ENCODE measurements at places on chromosomes 6 and 20.

DNA sequence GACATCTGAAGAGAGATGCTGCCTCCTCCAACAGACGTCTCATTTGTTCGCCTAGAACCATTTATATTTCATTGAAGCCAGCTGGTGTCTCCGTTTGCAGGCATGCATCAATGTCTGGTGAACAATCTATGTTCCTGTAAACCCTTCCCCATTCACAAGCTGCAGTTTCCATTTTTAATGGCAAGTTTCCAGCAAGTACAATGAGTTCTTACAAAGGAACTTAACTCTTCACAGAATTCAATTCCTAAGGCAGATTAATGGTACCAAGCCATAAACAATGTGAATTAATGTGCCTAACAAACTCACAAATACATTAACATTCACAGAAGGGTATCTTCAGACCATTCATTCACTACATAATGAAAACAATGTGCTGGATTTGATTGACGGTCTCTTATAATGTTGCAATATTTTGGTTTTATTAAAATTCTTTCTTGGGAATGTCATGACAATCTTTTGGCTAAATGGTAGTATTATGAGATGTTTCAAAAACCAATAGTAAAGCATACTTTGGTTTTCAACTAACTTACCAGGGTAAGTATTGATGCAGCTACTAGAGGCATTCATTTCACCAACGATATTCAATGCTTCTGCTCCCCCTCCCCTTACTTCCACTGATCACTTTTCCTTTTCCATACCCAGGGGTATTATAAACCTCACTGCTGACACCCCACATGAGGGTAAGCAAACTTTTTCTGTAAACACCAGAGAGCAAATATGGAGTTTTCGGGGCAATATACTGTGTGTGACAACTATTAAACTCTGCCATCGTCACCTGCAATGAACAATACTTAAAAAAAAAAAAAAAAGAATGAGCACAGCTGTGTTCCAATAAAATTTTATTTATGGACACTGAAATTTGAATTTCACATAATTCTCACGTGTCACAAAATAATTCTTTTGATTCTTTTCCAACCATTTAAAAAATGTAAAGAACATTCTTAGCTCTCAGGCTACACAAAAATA is 4.2 kb downstream of the AKIRIN2 start:
- DNase-seq = no peak

DNA sequence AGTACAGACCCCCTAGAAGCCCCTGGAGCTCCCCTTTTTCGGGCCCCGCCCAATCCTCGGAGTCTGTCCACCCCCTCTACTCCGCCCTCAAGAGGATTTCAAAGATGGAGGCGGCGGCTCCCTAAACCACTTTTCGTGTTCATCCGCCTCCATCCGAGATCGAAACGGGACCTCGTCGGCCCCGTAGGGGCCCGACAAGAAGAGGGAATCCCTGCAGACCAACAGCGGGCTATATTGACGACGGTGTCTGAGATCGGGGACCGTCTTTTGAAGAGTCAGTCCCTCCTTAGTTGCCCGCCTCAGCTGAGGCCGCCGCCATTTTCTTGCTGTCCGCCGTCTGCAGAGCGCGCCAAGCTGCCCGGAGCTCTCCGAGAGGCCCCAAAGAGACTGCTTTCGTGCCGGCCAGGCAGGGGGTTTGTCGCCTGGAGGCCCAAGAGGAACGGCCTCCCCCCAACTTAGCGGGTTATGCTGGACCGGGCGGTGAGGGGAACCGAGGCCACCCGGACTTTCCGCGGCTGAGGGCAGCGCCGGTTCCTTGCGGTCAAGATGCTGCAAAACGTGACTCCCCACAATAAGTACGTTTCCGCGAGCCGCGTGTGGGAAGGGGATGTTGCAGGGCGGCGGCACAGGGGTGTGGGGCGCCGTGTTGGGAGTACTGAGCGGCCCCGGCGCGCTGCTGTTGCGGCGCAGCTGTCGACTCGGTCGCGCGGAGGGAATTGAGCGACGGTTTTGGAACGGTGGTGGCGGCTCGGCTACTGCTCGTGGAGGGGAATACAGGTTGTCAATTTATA is 4.2 kb downstream of the BRD2 start:
- DNase-seq = peak; percentile 44

DNA sequence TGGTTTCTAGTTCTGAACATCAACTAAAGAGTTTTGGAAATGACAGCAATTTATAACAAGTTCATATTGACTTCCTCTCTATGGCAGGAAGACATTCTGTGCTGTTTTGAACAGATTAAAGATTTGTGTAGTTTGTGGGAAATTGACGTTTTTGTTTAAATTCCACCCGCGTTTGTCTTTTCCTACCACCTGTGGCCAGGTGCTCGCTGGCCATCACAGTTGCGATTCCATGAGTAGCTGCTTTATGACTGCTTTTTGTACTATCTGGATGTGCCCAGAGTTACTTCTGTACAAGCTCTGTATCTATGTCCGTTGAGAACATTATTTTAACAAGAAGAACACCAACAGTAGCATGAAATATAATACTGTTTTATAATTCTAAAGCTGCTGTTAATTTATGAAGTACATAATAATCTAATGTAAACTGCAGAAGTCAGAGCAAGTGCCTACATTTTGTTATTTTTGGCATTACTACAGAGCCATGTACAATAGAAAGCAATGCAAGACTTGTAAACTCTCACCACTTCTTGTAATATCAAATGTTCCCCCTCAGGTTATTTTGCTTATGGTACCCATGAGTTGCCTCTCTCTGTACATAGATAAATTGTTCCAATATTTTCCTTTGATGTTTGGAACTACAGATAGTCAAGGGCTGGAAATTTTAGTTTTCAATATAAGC is 33.5 kb downstream of the ZBTB2 start:
- DNase-seq = no peak

GRCh38 chr20:1868856-1869255 is 26.4 kb upstream of the SIRPA start:
- no peak for DNase-seq

DNA sequence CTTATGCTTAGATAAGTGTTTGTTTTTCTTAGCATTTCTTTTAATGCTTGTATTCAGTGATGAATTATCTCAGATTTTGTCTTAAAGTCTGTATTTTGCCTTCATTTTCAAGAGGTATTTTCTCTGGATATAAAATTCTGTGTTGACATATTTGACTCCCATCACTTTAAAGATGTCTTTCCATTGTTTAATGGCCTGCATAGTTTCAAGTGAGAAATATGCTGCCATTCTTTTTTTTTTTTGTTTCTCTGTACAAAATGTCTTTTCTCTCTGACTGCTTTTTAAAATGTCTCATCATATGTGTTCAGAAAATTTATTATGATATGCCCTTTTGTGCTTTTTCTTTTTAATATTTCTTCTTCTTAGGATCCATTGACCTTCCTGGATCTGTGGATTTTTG is 578.0 kb upstream of the NOX3 start:
- no peak for DNase-seq

- DNase-seq = no peak
These were observed 30.0 kb downstream of the DZANK1 start for GRCh38 chr20:18436847-18437246.

DNA sequence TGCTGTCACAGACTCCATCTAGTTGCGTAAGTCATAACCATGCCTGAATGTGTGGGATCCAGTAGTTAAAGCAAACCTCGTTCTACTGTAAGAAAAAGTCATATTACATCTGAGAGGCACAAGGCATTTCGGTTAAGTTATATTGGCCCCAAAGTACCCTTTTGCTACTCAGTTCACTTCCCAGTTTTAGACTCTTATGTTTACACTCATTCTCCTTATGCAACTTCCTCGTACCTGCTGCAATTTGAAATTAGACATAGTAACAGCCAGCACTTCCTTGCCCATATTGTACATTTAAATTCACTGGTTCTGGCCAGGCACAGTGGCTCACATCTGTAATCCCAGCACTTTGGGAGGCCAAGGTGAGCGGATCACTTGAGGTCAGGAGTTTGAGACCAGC is 37.0 kb downstream of the PEX7 start:
- DNase-seq = no peak

- no peak for DNase-seq
These were observed 610.5 kb downstream of the HTR1B start for GRCh38 chr6:76852776-76853175.

GRCh38 chr20:56636716-56637115 is 7.6 kb downstream of the TFAP2C start:
- no peak for DNase-seq

GRCh38 chr6:90086517-90086916 is 192.2 kb downstream of the GJA10 start:
- no peak for DNase-seq

- DNase-seq = no peak
These were observed 649.7 kb upstream of the GJE1 start for GRCh38 chr6:141482796-141483597.

GRCh38 chr20:23245553-23246181 is 104.9 kb upstream of the NXT1 start:
- DNase-seq = no peak

GRCh38 chr6:116323863-116324262 is 44.1 kb upstream of the TSPYL1 start:
- DNase-seq = no peak

DNA sequence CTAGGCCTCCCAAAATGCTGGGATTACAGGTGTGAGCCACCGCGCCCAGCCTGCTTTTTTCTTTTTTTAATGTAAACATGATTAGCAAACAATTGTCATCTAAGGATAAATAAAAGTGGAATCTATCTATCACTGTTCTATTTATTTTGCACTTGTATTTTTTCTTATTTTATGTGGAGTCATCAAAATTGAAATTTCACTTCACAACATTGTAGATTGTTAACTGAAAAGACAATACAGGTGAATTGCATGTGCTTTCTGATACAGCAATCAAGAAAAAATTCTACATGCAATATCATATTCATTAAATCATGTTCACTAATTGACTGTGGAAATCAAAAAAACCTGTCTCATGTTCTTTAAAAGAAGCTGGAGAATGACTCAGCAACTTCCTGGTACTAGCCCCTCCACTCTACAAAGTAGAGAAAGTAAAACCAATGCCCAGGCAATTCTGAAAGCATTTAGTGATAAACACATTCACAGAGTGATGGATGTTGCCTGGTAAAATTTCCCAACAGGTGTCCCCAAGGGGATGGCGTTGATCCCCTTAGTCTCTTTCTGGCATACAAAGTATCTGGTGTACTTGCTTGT is 10.7 kb upstream of the RFX6 start:
- no peak for DNase-seq

GRCh38 chr20:32476684-32477593 is 108.2 kb downstream of the NOL4L start:
- no peak for DNase-seq

DNA sequence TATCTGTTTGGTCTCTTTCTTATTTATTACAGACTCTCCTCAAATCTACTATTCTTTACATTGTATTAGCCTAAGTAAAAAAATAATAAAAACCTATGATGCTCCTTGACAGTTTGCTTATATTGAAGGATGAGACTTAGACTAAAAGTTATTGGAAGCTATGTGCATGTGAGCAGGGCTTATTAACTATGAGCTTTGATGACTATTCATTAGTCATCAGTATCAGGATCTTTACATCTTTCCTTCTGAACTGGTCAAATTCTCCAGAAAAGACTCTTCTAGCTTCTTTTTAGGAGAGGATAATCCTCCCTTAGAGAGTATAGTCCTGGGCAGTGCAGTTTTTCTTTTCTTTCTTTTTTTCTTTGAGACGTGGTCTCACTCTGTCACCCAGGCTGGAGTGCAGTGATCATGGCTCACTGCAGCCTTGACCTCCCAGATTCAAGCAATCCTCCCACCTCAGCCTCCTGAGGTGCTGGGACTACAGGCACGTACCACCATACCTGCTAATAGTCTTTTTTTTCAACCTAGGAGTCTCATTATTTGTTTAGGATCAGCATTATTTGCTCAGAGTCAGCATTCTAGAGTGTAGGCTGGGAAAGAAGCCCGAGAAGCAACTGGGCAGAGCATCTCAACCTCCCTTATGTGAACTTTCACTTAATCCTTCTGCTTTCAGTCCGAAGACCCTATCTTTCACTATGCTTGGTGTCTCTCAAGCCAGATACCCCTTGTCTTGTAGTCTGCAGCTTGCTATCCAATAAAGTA is 37.1 kb upstream of the YWHAB start:
- no peak for DNase-seq

DNA sequence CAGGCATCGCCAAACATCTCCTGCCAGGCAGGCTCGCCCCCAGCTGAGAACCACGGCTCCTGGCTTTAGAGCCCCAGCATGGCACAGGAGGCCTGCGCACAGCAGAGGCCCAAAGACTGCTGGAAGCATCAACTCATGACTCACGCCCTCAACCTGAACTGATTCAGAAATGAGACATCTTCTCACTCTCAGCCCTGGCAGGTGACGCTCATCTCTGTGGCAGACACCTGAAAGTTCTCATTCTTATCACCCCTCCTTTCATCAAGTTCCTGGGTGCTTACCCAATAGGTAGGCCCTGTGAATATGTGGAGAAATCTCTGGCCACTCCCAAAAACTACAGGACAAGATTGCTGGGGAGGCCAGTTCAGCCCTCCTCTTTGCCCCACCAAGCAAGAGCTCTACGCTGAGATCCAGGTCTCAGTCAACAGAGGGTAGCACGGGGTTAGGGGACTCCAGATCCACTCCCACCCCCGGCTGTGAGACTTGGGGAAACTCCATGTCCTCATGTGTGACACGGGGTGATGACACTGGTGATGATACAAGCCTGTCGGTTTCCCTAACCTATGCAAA is 11.3 kb downstream of the NFATC2 start:
- DNase-seq = peak; percentile 68

DNA sequence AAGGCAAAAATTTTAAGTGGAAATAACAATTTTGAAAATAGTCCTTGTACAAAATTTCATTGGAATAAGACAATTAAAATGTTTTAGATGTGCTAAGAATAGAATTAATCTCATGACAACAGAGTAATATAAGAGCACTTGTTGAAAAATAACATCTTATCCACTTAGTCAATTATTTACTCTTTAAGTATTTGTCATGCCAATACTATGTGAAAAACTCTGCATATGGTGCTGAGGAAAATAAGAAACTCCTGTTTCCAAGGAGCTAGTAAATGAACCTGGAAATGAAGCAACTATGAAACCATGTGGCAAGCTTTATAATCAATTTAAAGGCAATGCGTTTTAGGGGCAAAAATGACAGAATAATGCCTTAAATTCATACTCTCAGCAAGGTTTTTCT is 42.7 kb upstream of the HCRTR2 start:
- DNase-seq = no peak

GRCh38 chr6:7916959-7917358 is 6.4 kb upstream of the TXNDC5 start:
- DNase-seq = no peak

GRCh38 chr6:48111143-48111506 is at the start of gene PTCHD4:
Gene PTCHD4, minus strand, starts transcription at chr6:48111197. Its CDS starts 42,240 bp downstream, at chr6:48068957.
- no peak for DNase-seq

DNA sequence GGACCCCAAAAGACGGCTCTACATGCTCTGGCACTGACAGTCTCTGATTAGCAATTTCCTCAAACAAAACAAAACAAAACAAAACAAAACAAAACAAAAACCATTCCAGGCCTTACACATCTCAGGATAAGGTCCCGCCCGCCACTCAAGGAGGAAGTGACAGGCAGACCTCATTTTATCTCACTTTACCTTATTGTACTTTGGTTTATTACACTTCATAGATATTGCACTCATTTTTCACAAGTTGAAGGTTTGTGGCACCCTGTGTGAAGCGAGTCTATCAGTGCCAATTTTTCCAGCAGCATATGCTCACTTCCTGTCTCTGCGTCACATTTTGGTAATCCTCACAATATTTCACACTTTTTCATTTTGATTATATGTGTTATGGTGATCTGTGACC is 15.2 kb downstream of the ZBP1 start:
- DNase-seq = no peak
